Stimulated activated CD8-positive, alpha-beta memory T cell treated with anti-CD3 and anti-CD28 coated beads, Interleukin-4, amount 100 ng/mL, for 24 hours (primary cell): ENCODE measurements at places on chromosomes 2 and 18.

GRCh38 chr2:22897428-22897827, 487.6 kb upstream of the KLHL29 start:
- no peak for DNase-seq

DNA sequence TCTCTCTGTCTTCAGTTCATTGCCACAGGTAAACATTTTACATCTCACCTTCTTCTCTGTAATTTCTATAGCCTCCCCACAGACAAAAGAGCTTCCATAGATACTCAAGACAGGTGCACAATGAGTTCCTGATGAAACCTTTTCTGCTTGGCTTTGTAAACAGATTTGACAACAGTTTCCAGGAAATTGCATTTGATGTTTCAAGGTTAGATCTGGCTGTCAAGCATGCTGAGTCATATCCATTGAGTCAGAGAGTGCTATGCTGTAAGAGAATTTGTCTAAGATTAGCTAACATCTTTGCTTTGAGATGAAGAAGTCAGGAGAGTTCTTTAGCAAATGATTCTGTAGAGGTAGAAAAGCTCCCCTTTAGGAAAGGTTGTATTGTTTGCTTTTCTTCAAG, 40.6 kb upstream of the MAP2 start:
- DNase-seq, result no peak

GRCh38 chr18:7844017-7844416, 276.9 kb downstream of the PTPRM start:
- DNase-seq, result no peak

- DNase-seq, result no peak
Measured at GRCh38 chr2:235570966-235571692, 77.3 kb downstream of the AGAP1 start.

- no peak for DNase-seq
Measured at GRCh38 chr2:95316466-95317122, 19.4 kb downstream of the KCNIP3 start.

GRCh38 chr2:55581435-55581834, 36.0 kb downstream of the PPP4R3B start:
- no peak for DNase-seq

DNA sequence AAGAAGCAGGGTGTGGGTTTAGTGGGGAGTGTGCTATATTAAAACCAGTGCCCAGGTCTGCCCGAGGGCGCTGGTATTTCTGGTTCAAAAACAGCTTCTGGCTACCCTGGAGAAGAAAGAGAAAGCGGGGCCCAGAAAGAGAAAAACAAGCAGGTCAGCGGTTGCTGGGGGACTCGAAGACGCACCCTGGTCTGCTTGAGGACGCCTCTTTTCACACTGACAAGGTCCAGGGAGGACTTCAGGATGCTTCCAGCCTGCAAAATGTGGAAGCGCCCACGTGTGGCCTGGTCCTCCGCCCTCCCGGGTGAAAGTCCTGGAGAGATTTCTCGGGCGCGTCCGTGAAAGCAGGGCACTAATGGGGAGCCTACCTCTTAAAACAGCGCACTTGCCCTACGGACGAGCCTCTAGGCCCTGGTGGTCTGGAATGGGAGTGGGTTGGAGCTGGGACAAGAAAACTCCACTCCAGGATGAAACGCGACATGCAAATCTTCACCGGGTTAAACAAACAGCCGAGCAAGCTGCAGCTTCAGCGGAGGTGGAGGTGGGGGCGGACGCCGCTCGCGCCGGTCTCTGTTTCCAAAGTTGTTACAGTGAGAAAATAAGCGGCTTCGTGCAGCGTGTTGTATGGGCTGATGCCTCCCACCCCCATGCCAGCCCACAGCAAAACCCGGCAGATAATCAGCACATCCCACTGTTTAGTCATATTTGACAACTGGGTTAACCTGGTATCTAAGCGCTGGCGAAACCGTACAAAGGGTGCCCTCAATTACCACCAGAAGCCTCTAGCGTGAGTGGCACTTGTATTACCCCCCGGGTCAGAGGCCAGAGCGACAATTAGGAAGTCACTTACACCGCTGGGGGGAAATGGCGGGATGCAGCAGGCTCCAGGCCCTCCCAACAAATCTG, 1.1 kb upstream of the SP9 start:
- no peak for DNase-seq

GRCh38 chr18:35526495-35527059, 28.8 kb upstream of the INO80C start:
- no peak for DNase-seq

DNA sequence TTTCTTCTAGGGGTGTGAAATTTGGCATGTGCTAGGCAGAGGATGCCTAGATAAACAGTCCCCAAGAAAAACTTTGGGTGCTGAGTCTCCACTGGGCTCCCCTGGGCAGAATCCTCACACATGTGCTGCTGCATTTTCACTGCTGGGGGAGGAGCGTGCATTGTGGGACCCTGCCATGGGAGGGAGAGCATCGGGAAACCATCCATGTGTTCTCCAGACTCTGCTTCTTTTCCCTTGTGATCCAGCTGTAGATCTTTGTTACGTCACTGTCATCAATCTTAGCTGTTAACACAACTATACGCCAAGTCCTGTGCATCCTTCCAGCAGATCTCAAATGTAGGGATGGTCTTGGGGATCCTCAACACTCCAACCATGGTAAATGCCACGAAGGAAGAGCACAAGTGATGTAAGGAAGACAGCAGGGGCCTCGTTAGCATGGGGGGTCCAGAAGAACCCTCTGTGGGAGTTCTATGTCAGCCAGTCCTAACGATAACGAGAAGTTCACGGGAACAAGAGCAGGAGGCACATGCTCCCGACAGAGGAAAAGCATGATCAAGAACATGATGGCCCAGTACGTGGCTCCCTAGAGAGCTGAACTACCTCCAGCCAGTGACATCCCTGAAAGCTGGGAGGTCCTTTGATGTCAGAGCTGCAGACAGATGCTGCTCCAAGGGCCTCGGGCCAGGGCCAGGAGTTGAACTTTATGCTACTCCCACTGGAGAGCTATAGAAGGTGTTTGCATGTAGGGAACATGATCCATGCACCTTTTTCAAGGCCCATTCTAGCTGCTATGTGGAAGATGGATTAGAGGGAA, 41.1 kb upstream of the NPAS2 start:
- no peak for DNase-seq

DNA sequence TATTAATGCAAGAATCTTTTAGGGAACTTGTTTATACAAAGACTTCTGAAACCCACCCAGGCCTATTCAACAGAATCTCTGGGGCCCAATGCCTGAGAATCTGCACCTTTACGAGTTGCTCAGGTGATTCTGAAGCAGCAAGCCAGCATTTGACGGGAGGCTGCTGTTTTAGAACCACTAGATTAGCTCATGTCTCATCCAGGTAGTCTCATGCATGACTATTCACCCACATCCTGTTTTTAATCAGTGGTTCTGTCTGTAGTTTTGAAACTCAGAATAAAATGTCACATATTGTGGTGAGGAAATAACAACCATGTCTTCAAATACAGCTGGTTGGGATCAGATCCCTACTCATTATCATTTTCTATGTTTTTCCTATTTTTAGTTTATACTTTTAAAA, 39.5 kb downstream of the CYTIP start:
- peak; percentile 31 for DNase-seq

DNA sequence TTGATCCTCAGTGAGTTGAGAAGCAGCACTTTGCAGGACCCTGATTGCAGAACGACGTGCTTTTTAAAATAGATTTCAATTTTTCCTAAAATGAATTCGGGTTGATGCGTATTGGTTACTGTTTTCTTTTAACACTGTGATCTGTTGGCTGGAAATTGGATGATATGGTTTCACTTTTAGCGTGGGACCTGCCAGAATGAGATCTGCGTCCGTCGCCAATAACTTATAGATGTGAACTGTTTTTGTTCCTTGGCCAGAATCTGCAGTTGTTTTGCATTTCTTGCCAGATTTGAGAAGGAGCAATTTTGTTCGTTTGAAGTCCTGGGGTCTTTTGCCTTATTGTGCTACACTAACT, 703 bp downstream of the UGGT1 start:
- no peak for DNase-seq

GRCh38 chr2:32835148-32835547, 111.6 kb upstream of the LTBP1 start:
- DNase-seq, result no peak

DNA sequence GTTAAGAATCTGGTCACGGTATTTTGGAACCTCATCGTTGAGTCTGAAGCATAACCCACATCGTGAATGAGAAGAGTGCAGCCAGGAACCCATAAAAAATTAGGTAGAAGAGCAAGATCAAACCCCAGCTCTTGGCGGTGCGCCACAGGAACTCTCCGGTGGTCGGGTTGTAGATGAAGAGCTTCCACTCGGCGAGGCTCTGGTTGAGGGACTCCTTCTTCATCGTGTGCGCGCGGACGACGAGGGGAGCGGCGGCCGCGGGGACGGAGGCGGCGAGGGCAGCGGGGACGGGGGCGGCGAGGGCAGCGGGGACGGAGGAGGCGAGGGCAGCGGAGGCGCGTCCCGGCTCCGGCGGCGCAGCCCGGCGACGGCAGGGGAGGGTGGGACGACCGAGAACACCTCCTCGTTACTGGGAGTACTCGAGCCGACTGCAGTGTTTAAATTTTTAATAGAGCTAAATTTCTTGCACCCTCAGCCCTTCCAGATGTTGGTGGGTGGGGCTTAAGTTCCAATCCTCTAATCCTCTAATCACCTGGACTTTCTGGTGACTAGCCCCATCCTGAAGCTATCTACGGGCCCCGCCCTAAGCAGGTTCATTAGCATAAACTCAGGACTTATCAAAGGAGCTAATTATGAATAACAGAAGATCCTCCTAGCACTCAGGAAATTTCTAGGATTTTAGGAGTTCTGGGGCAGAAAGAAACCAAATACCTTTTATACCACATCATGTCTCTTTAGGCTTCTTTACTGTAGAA, 20.4 kb upstream of the PAPOLG start:
- DNase-seq, result no peak

- DNase-seq, result no peak
Measured at GRCh38 chr18:65287652-65288051, 463.2 kb upstream of the CDH7 start.

DNA sequence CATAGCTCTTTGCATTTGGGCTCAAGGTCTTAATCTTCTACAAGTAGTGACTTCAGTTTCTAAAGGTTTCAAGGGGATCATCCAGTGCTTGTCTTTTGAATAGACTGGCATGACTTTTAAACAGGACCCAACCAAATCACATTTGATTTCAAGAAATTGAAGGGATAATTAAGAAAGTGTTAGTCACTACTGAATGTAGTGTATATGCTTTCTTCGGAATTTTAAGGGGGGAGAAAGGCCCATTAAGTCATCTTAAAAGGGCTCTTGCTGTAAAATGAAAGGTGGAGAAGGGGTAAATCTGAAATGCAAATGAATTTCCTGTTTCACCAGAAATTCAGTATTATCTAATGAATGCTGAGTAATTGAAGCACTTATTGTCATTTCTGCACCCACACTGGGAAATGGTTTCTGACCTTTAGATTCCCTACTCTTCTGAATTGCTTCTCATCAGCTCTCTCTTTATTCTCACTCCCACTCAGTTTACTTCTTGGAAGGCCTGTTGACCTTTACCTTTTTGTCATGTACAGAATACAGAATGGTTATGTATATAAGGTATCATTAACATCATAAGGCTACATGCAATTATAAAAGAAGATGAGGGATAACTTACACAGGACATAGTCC, 241.4 kb downstream of the SLC8A1 start:
- no peak for DNase-seq

GRCh38 chr18:24553571-24554285, 93.3 kb downstream of the HRH4 start:
- DNase-seq, result no peak

- DNase-seq, result no peak
Measured at GRCh38 chr2:238077292-238077691, 16.5 kb downstream of the SCLY start.

DNA sequence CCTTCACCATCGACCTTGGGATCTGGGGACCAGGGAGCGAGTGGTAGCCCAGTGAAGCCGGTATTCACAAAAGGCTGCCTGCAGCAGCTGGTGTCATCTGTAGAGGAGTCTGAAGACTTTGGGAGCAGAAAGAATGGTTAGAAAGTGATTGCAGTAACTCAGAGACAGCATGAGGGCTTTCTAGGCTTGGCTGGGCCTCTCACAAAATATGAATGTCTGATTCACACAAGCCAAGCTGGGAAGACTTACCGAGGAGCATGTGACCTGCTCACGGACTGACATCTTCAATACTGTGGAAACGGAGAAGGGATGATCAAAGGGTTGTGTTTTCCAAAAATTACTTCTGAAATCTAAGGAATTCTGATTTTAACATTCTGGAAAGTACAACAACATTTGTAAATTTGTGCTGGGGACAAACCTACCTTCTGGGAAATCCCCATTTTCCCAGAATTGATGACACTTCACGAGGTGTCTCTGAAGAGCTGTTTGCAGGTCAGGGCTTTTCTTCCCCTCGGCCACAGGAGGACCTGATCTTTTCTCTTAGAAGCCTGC, 111.7 kb downstream of the ACOXL start:
- DNase-seq, result no peak

GRCh38 chr2:158457092-158457825, 507 bp downstream of the PKP4 start:
- peak; percentile 30 for DNase-seq

DNA sequence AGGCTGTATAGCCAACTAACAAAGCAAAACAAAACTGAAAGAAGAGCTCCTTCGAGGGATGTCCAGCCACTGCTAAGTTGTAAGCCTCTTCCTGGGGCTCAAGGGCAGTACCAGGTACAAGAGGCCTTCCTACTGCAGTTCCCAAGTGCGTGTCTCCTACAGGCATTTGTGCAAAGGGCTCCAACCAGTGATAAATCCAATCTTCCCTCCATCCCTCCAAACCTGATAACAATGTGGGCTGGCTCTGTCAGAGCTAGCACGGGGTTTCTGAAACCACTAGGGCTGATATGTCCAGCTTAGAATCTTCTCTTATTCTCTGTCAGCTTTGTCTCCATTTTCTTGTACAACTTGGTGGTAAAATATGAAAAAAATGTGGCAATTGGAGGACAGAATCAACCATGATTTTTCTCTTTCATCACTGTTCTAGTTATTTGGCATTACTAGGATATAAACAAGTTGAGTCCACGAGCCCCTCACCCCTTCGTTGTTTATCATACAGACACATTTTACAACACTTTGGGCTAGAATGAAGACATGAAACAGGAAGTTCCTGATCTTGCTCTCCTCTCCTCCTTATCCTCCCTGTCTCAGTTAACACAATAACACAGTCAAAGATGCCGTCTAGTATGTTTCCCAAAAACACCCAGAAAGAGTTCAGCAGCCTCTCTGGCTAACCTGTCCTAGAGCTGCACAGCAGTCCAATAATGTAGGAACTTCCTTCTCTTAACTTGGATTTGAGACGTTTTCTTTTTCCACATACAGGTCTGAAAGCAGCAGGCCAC, 35.4 kb upstream of the WIPF1 start:
- DNase-seq, result no peak

DNA sequence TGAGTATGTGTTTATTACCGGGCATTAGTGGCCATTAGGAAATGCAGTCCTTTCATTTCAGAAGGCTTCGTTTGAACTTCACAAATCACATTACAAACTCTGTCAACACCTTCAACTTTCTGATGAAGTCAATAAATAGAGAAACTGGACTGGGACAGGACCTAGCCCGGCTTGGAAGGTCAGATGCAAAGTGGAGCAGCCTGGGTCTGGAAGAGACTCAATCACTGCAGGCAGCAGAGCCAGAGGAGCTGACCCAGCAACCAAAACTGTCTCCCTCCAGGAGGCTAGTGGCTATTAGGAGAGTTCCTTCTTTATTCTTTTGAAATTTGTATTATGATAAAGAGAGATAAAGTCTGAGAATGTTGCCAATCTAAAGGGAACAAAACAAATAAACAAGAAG, 167.2 kb upstream of the SPOPL start:
- no peak for DNase-seq

GRCh38 chr2:175103191-175103590, 64.8 kb downstream of the ATF2 start:
- DNase-seq, result no peak

GRCh38 chr2:10211844-10212422, 89.4 kb downstream of the RRM2 start:
- no peak for DNase-seq

- no peak for DNase-seq
Measured at GRCh38 chr18:76451396-76452331, 43.4 kb downstream of the ZNF516 start.
